ENCODE measurements at places on chromosomes 3 and 15.

- peak; percentile 86 for DNase-seq
Measured at GRCh38 chr3:184341925-184342324, 4.5 kb downstream of the FAM131A start.

DNA sequence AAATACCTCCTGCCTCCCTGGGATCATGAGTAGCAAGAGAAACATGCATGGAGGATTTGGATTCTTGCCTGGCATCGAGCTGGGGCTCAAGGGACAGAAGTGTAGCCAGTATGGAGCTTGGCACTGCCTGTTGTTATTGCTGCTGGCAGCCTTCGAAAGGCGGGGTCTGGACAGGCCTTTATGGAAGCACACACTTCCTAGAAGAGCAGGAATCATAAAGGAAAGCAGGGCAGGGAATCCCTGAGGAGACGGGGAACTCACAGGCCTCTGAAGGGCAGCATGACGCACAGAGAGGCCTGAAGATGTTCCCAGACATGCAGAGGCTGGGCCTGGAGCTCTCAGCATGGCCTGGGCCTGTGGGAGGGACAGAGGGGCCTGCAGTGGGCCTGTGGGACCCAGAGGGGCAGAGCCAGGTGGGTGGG is 18.6 kb upstream of the SLC41A3 start:
- no peak for DNase-seq

GRCh38 chr3:192727032-192727847 is at the start of gene FGF12:
Gene FGF12, minus strand, starts transcription at chr3:192727541.
- DNase-seq: peak; percentile 45

- no peak for DNase-seq
Measured at GRCh38 chr15:92932946-92933649, 33.0 kb downstream of the CHD2 start.

DNA sequence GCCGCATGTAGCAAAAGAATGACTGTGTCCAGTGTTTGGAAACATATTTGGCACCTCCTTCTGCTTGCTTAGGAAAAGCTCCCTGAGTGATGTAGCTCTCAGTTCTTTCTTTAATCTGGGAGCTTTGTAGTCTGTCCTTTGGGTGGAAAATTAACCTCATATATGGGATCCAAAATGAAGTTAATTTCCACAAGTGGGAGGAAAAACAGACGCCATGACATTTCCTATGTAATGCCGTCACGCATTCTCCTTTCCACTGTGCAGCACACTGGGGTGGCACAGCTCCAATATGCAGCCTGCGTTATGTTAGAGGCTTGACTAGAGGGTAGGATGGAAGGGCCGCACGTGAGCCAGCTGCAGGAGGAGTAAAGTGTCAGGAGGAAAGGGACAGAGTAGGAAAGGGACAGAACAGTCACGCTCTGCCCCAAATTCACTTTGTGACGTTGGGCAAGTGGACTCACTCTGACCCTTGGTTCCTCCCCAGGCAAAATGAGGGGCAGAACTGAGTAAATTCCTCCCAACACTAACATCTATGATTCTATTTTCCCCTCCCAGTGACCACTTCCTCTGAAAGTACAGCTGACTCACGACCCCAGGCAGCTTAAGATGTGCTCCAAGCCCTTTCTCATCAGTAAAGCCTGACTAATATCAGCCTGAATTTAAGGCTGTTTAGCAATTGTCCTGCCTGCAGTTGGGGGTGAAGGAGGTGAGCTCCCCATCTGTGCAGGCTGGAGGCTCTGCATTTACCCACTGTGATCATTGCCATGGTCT is 176.5 kb upstream of the PFN2 start:
- no peak for DNase-seq

- no peak for DNase-seq
Measured at GRCh38 chr3:168618827-168619470, 523.2 kb upstream of the GOLIM4 start.

DNA sequence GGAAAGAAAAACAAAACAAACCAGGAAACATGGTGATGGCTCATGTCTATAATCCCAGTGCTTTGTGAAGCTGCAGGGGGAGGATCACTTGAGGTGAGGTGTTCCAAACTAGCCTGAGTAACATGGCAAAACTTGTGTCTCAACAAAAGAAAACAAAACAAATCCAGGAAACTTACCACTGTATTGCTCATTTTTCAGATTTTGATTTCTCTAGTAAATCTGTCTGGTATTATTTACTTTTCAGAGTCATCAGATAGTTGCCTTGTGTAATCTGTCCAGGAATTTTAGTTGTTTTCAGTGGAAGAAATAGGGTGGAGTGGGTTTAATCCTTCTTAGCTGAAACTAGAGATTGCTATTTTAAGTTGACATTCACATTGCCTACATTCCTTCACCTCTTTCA is 91.8 kb upstream of the ALCAM start:
- DNase-seq: no peak

GRCh38 chr3:129954514-129954913 is 20.0 kb upstream of the TRH start:
- DNase-seq: no peak

DNA sequence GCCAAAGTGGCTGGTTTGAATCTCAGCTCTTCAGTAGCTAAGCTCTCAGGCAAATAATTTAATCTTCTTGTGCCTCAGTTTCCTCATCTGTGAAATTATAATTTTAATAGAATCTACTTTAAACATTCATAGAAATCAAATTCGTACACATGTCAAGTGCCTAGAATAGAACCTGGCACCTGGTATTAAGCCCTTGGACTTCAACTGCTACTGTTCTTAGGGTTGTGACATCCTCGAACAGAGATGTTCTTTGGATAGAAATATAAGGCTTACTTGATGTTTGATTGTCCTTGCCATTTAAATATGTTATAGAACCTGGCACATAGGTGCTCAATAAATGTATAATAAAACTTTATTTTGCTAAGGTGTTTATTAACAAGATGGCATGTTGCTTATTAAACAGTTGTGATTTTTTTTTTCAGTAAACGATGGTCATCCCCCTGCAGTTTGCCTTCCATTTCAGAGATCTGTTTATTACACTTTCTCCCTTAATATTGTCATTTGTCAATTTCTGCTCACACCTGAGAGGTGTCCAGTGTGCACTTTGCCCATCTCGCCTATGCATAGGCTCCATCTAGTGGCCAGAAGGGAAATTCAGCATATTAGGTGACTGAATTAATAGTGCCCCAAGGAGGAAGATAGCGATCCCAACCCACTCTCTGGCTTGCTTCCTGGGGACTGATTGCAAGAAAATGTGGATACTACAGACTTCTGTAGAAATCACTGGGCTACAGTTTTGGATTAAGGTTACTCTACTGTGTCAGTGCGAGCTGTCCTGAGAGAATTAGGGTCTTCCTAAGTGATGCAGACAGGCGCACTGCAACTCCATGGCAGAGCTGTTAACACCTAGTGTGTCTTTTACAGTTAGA is 10.7 kb downstream of the IGF1R start:
- peak; percentile 23 for DNase-seq

DNA sequence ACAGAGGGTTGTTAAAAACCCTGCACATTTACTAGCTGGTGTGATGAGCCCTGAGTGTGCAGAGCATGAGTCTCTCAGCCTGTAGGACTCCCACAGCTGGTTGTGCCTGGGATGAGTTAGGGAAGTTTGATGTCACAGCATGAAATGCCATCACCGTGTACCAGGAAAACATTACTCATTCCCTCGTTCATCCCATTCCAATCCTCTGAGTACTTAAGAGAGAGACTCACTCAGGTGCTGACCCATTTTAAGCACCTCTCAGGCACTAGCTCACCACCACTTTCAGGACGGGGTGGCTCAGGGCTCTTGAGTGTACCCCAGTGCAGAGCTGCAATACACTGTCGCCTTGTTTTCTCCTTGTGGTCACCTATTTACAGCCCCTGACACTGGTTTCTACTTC is 18.7 kb downstream of the MGLL start:
- DNase-seq: no peak

DNA sequence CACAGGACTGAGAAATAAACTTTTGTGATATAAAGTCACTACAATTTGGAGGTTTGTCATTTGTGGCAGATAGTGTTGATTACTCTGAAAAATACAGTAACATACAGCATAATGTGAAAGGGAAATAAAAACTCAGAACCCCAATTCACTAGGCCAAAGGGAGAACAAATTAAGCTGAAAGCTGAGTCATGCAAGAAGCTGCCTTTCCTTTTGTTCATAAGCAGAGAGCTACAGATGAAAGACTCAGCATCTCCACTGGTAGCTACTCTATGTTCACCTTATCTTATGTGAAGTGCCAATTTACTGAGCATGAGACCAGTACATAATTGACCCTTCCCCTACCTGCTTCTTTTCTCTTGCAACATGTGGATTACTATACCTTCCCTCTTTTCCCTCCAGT is 19.3 kb upstream of the SLTM start:
- DNase-seq: no peak

DNA sequence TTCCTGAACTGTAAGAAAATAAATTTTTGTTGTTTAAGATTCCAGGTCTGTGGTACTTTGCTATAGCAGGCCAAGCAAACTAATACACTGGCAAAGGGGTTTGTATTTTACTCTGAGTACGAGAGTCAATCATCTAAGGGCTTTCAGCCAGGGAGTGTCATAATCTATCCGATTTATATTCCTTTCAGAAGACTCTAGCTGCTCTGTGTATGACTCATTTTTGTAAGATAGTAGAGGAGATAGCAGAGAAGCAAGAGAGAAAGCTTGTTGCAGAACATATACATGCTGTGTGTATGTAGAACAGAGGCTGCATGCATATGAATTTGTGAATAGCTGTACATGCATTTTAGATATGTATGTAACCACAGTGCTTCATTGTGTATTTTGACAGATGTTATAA is 577.9 kb upstream of the EPHA6 start:
- DNase-seq: no peak

Measured in NCI-H2029 treated with DMSO at 0.1 percent for 48 hours (cell line).